Activated CD4-positive, alpha-beta T cell treated with anti-CD3 and anti-CD28 coated beads, Interleukin-2, amount 10 ng/mL, durations not matched to agents 7 days and 5 days (primary cell): ENCODE measurements at places on chromosomes 12 and 14. TPM values are rescaled to one million over a fixed set of nuclear protein-coding genes. Genes with fewer than 3 reads are reported as not detected.

GNPNAT1 gene
- total RNA-seq, result 13.3 TPM

- H3K27ac ChIP-seq, result no peak overlapping the region
- DNase-seq, result no peak
- H3K4me3 ChIP-seq, result no peak overlapping the region
- peaks cover 4% of the 10 kb centered on the region for H3K36me3 ChIP-seq
- H3K27me3 ChIP-seq, result peaks cover 24% of the 10 kb centered on the region
Measured at GRCh38 chr14:90760591-90761316, 55.5 kb downstream of the TTC7B start.

GRCh38 chr14:85813040-85813439 is 283.1 kb downstream of the FLRT2 start:
- H3K27me3 ChIP-seq, result peaks cover 2% of the 10 kb centered on the region

DNA sequence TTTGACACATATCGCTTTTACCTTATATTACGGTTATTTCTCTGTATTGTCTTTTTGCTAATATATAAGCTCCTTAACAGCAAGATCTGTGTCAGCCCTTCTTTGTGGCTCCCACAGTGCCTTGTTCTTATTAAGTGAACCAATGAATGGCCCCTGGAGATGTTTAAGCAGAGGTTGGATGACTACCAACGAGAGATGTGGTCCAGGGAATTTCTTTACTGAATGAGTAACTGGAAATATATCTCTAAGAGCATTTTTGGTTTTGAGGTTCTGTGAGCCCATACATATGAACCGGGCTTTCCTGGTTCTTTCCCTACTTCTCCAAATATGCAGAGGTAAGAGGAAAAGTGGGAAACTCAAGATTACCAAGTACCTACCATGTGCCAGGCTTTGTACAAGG is 23.5 kb downstream of the CALCOCO1 start:
- peaks cover 76% of the 10 kb centered on the region for H3K27me3 ChIP-seq
- no peak for DNase-seq
- no peak overlapping the region for H3K27ac ChIP-seq
- H3K4me3 ChIP-seq, result no peak overlapping the region
